Right atrium auricular region (tissue), 2 donors: ENCODE measurements at places on chromosomes 3 and 15. TPM values are rescaled to one million over a fixed set of nuclear protein-coding genes. Genes with fewer than 3 reads are reported as not detected.
A peak's percentile ranks its signal among the peaks of the same experiment; 100 is the strongest.

CCDC54 gene
- total RNA-seq: not detected

CLDN18 gene
- 0.12 TPM for total RNA-seq

TIMP4 gene
- total RNA-seq: 31.1 TPM

TRAK1 gene
- total RNA-seq: 172 TPM

TMEM207 gene
- not detected for total RNA-seq

P2RY14 gene
- 1.3 TPM for total RNA-seq

CDHR4 gene
- not detected for total RNA-seq

SNTN gene
- total RNA-seq: not detected

GRK7 gene
- not detected for total RNA-seq

GOLGA8T gene
- total RNA-seq: 0.44 TPM

ZNF774 gene
- total RNA-seq: 3.7 TPM

GRCh38 chr3:106740116-106740515, 637.1 kb upstream of the CCDC54 start:
- no peak for DNase-seq

DNA sequence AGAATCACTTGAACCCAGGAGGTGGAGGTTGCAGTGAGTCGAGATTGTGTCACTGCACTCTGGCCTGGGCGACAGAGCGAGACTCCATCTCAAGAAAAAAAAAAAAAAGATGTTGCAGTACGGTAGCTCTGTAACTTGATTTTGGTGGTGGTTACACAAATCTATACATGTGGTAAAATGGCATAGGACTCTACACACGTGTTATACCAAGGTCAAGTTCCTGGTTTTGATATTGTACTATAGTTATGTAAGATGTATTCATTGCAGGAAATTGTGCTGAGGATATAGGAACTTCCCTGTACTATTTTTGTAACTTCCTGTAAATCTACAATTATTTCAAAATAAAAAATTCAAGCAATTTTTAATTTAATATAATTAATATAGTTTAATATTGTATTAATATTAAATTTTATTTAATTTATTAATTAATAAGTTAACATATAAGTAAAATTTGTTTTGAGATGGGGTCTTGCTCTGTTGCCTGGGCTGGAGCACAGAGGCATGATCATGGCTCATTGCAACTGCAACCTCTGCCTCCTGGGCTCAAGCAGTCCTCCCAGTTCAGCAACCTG, 9.9 kb downstream of the MYD88 start:
- DNase-seq: no peak

DNA sequence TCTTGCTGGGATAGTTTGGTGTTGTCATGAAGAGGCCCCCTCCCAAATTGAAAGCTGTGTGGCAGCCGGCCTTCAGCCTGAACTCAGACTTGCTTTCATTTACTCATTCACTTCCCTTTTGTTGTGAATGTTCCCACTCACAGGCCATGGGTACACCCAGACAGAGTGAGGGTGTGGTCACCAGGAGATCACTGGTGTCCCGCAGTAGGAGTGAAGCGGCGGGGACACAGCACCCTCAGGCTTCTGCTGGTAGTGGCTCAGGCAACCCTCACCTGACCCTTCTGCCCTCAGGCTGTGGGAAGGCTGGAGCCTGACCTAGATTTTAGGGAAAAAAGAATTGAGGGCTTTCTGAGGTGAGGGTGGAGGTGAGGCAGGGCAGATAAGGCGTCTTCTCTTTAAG, 244.4 kb downstream of the SOX2 start:
- no peak for DNase-seq

DNA sequence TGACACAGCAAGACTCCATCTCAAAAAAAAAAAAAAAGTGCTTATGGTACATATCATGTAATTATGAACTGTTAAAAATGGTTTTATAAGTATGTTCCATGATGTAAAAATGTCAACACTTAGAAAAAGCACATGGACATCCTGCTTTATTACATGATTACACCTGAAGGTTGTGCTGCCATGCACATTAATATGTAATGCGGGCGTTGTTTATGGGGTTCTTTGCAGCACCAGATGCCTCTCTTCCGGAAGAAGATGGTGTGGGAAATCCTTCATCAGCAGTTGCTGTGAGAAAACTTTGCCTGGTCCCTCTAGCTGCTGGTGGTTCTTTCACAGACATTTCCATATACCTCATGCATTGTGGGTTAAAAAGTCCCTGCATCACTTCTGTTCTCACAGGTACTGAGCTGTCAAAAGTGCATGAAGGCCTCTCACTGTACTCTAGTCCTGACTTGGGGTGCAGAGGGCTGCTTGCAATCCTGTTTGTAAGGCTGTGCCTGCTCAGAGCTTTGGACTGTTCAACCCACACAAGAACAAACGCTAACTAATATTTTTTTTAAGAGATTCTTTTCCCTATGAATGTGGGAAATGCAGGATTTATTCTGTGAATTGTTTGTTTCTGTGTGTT, 43.6 kb downstream of the SENP2 start:
- DNase-seq: peak; percentile 9

DNA sequence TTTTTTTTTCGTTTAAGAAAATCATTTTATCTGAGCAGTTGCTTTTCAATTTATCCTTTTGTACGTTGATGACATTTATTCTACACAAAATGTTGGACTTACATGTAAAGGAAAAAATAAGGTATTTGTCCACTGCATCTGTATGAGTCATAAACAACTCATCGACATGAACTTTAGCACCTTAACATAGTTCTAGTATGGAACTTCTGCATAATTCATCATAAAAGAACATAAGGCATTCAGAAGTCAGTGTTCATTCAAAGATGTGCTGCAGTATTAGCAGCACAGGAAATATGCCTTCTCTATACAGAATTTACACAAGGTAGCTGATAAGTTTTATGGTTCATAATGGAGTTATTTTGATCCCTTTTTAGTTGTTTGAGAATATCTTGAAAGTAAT, 801.6 kb downstream of the CADM2 start:
- no peak for DNase-seq

GRCh38 chr15:95175914-95176658, 944.7 kb downstream of the MCTP2 start:
- no peak for DNase-seq

DNA sequence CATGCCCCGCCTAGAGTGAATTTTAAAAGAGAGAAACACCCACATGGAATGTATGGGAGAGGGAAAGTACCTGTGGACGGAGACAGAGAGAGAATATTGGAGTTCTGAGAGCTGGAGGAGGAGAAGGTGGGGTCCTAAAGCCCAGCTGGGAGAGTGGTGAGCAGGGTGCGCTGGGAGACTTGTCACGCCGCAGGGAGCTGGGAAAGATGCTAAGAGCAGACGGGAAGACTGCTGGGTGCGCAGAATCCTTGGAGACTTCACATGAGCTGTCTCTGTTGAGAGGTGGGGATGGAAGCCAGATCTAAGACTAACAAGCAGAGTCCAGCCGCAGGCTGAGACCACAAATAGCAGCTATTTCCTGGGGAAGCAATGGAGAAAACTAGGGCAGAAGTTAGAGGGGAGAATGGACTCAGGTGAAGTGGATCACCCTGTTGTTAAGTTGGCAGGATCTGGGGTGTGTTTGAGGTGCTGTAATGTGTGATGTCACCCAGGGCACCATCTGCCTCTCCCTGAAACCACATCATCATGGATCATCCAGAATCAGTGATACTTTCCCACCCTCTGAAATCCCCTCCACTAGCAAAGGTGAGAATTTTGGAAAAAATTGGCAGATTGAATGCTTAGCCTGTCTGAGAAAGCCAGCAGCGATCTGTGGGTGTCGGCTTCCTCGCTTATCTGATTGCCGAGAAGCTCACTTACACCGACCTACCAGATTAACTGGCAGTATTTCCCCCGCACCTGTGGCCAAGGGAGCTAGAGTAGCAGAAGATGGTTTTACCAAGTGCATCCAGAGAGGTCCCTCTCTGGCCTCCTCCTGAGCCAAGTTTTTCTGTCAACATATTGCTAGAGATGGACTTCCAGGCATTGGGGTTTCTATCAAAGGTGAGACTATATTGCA, 174.8 kb upstream of the BHLHE40 start:
- DNase-seq: no peak

DNA sequence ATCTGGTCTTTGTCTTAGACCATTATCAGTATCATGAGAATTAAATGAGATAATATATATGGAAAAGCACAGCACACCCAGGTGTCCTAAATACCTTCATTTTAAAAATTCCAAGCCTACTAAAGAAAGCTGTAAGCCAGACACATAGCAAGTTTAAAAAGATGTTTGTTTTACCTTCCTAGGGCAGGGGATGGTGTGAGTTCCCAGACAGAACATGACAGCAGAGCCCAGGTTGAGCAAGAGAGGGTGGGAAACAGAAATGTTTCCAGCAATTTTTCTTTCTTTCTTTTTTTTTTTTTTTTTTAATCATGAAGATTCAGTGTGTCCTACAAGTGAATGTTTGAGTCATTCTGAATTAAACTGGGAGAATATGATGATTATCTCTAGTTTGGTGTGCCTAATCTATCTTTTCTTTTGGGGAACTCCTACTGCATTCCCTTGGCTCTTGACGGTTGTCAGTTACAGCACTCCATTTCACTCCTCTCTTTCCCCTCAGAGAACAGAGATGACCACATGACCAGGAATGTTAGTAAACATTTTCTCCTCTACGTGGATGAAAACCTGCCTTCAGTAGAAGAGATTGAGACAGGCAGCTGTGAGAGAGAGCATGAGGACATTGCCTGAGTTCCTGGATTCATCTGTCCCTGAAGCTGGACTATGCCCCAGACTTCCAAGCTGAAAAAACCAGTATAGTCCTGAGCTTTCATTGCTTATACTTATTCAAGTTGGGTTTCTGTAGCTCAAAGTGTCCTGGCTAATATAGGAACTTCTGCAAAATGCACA, 54.5 kb upstream of the ARL14 start:
- no peak for DNase-seq

- no peak for DNase-seq
These were observed 41.8 kb upstream of the NEDD4 start for GRCh38 chr15:56035166-56035565.

DNA sequence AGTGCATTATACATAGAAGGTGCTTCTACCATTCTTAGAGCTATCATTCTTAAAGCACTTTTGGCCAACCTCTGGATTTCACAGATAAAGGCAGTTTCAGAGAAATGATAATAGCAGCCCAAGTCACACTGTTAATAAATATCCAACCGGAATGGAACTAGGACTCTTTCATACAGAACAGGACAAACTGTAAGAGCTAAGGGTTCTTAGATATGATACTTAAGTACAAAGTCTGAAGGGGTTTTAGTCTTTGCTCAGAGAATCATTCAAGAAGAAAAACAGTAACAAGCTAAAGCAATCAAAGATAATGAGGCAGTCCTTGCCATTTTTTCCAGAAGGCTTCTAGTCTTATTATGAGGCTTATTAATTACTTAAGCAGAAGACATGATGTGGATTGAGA, 239.0 kb downstream of the ERC2 start:
- DNase-seq: no peak

GRCh38 chr15:89623165-89623564, 32.1 kb downstream of the KIF7 start:
- DNase-seq: no peak

DNA sequence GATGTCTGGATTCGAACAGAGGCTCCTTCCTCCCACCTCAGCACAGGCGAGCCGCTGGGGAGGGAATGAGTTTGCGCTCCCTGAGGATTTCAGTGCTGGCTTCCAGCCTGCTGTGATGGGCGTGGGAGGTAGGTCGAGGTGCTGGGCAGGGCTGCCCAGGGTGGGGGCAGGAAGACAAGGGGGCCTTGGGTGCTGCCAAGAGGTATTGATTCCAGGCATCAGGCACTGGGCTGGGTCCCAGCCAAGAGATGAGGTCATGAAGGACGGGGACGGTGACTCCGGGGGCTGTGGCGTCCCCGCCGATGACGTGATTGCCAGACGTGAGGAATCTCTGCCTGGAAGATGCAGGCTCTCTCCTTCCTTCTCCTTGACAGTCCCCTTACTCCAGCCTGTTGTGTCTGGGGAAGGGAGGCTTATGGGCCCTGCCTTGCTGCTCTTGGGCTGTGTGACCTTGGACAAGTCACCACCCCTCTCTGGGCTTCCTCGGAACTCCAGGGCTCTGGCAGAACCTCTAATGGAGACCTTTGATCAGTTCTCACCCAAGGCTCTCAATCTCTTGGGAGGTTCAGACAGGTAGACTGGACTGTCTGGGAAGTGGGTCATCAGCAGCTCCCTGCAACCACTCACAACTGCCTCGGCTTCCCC, 116.8 kb downstream of the FBLN2 start:
- DNase-seq: no peak

- no peak for DNase-seq
These were observed 7.8 kb upstream of the CHRM5 start for GRCh38 chr15:33960549-33960935.

- DNase-seq: no peak
These were observed 9.3 kb downstream of the LOXL1 start for GRCh38 chr15:73935547-73935946.

DNA sequence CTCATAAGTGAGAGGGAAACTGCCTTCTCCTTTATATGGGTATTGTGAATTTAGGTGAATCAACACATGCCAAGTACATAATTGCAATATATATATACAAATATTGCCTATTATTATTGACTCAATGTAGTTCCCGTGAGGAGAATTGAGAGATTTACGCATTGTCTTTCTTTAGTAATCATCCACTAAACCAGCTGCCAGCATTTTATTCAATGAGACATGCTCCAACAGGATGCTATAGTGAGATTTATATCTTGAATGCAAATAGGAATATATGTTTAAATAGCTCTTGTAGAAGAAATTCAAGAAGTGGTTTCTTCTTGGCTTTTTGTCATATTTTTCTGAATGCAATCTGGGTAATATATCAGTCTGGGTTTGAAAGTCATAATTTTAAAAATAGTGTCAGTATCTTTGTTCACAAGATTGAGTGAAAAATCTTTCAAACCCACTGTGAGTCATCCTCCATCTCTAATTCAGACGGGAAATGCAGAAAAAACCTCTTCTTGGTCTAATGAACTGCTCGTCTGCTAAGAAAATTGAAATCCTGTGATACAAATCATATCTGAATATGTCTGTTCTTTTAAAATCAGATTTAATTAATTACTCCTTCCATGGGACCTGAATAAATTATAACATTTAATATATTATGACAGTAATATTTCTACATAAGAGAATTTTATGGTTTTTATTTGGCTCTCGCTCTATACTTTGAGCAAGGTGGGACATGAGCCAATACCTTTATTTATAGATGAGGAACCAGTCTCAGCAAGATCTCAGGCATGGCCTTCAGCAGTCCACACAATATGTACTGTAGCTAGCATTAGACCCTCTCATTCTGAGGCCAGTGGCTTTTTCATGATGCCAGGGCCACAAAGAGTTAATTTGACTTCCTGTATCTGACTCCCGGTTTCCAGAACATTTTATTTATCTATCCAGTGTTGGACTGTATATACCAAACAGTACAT, 516.0 kb downstream of the GABRG3 start:
- no peak for DNase-seq

- no peak for DNase-seq
These were observed 101.6 kb upstream of the PRR20G start for GRCh38 chr3:127389420-127389819.

- no peak for DNase-seq
These were observed 4.5 kb upstream of the IL17RC start for GRCh38 chr3:9912294-9912935.

GRCh38 chr3:34248352-34248751, 449.9 kb downstream of the PDCD6IP start:
- no peak for DNase-seq

DNA sequence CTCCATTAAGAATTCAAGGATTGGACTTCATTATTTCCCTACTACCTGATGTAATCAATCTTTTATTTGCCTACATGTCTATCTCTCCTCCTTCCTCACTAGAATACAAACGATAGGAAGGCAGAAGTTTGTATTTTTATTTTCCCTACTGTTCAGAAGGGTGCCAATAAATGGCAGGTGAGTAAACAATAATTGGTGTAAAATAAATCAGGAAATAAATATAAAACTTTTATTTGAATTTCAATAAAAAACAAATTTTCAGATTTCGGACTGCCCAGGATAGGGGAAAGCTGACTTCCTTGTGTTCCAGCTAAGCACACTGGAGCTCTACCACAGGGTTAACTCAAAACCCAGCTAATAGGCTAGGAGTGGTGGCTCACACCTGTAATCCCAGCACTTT, 636.3 kb upstream of the BCHE start:
- DNase-seq: no peak
